ENCODE measurements at places on chromosomes 4 and X. TPM values are rescaled to one million over a fixed set of nuclear protein-coding genes. Genes with fewer than 3 reads are reported as not detected.

Gene GNRHR
- total RNA-seq: not detected

Gene ITIH6
- total RNA-seq: not detected

Gene EIF4E
- 155 TPM for total RNA-seq

Gene SSX4B
- total RNA-seq: not detected

Gene NR3C2
- 17.6 TPM for total RNA-seq

Gene WDR17
- total RNA-seq: 10.2 TPM

Gene TBL1X
- 48.1 TPM for total RNA-seq

Gene AMTN
- not detected for total RNA-seq

Gene PTPN13
- 48.9 TPM for total RNA-seq

Gene VSIG4
- total RNA-seq: 5.6 TPM

Gene AFP
- total RNA-seq: not detected

Gene CSAG3
- total RNA-seq: 1.9 TPM

Gene CD99
- 1,032 TPM for total RNA-seq

Gene APELA
- not detected for total RNA-seq

Gene FGB
- not detected for total RNA-seq

Gene INTU
- 41.6 TPM for total RNA-seq

Gene EGFL6
- 1.7 TPM for total RNA-seq

Gene GLRA2
- not detected for total RNA-seq

GRCh38 chr4:109040441-109040840 is 262.0 kb downstream of the COL25A1 start:
- DNase-seq: no peak

DNA sequence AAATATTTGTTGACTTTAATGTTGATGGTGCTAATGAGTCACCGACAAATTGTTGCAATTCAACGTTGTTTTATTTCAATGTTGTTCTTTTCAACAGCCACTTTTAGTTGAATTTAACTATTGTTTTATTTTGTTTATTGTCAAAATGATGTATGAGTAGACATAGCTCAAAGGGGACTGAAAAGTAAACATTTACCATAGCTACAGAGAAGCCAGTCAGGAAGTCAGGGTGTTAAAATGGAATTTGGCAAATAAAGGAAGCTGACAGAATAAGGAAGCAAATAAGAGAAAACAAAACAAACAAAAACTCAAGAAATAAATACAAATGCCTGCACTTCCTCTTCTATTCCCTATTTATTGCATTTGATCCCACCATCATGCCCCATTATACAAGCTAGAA is 648.4 kb upstream of the HTR2C start:
- no peak for DNase-seq

GRCh38 chr4:174053895-174054294 is 229.6 kb downstream of the FBXO8 start:
- no peak for DNase-seq

DNA sequence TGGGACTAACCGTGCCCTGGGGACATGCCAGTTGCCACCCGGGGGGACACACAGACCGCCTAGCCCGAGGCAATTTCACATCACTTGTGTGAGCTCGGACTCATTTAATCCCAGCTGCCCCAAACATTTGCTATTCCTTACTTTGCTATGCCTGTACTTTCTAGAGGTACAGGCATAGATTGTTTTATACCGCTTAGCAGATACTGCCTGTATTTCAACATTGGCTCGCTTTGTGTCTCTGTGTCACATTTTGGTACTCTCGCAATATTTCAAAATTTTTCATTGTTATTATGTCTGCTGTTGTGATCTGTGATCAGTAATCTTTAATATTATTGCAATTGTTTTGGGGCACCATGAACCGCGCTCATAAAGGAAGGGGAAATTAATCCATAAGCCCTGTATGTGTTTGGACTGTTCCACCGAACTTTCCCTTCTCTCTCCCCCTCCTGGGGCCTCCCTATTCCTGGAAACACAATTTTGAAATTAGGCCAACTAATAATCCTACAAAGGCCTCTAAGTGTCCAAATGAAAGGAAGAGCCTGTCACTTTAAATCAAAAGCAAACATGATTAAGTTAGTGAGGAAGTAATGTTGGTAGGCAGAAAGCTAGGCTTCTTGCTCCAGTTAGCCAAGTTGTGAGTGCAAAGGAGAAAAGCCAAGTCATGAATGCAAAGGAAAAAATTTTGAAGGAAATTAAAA is 568 bp upstream of the CASP6 start:
- DNase-seq: no peak

GRCh38 chr4:121860121-121860520 is 10.2 kb downstream of the BBS7 start:
- no peak for DNase-seq

GRCh38 chr4:163048447-163048846 is 118.2 kb downstream of the NAF1 start:
- peak; percentile 60 for DNase-seq

GRCh38 chr4:122003335-122003734 is 51.5 kb upstream of the TRPC3 start:
- peak; percentile 66 for DNase-seq

DNA sequence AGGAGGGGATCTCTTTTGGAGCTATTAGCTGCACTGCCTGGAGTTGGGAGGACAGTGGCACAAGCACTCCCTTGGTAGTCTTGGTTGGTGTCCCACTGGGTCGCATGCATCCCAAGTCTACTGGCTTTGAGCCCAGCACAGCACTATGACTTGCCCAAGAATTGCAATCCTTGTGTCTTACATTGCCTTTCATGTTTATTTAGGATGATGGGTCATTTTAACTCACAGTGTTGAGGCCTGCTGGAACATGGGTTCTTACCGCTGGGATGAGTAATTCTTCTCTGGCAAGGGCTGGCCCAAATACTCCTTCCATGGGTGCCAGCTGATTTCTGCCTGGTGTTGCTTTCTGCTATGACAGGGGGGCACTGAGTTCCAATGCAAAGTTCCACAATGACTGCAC is 185.5 kb downstream of the TEX13C start:
- no peak for DNase-seq

DNA sequence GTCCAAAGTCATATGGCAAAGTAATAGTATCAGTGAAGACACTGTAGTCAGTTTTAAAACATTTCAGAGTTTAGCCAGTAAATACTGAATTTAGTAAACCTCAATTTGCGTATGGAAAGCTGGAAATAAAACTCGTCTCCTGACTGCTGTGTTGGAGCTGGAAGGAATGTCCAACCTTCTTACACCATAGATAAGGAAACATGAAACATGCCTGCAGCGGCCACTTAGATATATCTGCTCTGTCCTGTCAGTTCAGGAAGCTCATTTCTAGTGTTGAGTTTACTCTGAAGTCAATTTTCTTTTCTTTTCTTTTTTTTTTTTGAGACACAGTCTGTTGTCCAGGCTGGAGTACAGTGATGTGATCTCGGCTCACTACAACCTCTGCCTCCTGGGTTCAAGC is 21.2 kb downstream of the ARHGAP10 start:
- DNase-seq: no peak

DNA sequence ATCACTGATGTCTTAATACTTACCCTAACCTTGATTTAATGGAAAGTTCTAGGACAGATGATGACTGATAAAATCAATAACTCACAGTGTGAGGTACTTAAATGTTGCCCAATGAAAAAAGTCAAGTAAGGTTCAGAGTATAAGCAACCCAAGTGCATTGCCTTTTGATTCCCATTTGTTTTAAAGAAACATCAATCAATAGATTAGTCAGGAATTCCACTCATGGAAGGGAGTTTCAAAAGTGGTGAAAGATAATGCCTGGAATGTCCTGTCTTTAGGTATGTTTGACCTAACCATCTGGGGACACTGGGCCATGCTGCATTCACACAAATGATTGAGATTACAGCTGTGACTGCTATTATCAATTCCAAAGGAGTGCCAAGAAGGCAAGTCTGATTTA is 259.7 kb downstream of the PPARGC1A start:
- DNase-seq: no peak

- DNase-seq: no peak
Observed at GRCh38 chr4:163111588-163111987, 55.1 kb downstream of the NAF1 start.

- DNase-seq: no peak
Observed at GRCh38 chrX:13252726-13253125, 67.1 kb downstream of the ATXN3L start.

DNA sequence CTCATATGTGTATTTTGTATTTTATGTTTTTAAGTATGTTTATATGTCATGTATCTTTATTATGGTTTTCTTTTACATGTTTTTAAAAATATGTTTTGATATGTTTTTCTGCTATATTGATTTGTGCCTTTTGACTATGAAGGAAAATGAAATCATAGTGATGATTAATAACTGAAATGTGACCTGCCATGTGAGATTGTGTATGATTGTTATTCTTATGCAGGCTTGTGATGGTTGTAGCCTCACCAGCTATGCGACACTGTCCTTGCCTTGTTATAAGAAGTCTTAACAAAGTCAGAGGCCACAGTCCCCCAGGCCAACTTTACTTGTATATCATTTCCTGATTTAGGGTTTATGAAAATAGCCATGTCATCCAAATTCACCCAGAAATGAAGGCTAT is 83.2 kb downstream of the TMEM131L start:
- DNase-seq: no peak

- no peak for DNase-seq
Observed at GRCh38 chrX:136182414-136182813, 35.1 kb downstream of the FHL1 start.

DNA sequence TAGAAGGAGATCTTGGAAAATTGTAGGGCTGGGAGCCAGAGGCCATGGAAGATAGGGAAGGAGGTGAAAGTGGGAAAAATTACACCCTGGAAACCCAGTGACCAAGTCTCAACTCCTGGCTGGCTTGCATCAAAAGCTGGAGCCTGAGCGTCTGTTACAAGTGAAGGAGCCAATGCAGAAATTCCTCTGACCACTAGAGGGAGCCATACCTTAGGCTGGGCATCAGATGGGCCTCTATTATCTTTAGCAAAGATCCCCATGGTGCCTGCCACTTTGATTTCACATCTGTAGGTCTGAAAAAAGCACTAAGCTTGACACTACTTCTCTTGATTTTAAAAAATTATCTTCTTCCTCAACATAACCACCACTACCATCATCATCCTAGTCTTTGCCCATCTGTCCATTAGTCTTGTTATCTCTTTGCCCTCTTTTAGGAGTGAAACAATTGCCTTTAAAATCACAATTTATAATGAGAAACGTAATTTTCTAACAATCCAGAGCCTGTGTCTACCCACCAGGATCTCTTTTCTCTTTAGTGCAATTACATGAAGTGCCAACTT is 62.9 kb downstream of the ANAPC4 start:
- peak; percentile 88 for DNase-seq

DNA sequence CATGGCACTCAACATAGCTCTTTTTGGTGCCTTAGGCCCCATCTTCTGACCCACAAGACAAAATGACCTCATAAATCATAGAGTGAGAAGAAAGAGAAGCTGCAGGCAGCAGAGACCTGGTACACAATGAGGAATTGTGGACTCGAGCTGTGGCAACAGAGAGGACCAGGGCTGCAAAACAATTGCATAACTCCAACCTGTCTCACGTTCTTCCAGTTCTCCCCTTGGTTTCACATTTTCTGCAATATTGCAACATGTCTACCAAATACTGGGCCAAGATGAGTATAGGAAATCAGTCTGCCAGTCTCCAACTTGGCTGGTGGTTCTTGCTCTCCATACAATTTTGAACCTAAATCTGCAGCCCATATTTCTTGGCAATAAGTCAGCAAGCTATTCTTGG is 105.3 kb downstream of the KDR start:
- DNase-seq: no peak

GRCh38 chr4:140871368-140871767 is 115.2 kb upstream of the TBC1D9 start:
- no peak for DNase-seq

DNA sequence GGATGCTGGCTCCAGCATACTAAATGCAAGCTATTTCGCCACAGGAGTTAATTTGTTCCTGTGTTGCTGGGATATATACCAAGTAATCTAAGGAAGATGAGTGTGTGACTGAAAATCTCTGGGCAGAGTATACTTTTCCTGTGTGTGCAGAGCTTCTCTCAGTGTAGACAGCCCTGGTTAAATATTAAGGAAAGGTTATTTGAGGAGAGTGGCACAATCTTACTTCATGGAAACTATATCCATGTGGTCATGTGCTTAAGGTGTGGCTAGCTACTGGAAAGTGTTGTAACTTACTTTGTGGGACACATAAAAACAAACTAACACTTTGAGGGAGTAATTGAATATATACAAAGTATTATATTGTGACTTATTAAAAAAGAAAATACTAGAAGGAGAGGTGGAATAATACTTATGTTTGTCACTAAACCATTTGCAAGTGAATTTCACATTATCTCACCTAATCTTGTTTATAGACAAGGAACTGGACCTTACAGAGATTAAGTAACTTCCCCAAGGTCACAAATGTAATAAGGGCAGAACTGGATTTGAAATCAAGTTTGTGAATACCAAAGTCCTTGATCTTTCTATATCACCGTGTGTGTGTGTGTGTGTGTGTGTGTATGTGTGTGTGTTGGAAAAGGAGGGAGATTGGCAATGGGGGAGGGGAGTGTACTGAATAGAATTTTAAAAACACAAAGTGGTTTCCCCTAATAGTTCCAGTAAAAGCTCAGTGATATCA is 408.2 kb upstream of the NR3C2 start:
- no peak for DNase-seq

DNA sequence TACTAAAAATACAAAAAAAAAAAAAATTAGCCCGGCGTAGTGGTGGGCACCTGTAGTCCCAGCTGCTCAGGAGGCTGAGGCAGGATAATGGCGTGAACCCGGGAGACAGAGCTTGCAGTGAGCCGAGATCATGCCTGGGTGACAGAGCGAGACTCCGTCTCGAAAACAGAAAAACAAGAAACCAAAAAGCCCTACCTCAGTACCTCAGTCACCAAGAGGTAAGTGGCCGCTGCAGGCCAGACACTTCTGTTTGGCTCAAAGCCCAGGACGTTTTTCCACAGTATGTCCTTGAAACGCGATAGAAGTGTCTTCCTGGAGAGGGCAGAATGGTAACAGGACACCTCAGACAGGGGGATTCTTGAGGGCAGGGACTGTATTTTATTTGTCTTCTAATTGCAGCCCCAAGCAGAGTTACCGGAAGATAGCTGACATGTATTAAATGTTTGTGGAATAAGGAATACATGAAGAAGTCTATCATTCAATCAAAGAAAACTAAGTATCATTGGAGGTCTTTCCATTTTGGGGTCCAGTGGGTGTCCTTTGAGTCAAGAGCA is 63.6 kb downstream of the CLNK start:
- peak; percentile 20 for DNase-seq

GRCh38 chr4:138870737-138871554 is 144.6 kb upstream of the NOCT start:
- DNase-seq: peak; percentile 80

GRCh38 chr4:112951362-112952312 is 97.8 kb upstream of the ANK2 start:
- no peak for DNase-seq

All from testis (tissue), 5 donors.